ENCODE measurements at places on chromosomes 4 and X.

DNA sequence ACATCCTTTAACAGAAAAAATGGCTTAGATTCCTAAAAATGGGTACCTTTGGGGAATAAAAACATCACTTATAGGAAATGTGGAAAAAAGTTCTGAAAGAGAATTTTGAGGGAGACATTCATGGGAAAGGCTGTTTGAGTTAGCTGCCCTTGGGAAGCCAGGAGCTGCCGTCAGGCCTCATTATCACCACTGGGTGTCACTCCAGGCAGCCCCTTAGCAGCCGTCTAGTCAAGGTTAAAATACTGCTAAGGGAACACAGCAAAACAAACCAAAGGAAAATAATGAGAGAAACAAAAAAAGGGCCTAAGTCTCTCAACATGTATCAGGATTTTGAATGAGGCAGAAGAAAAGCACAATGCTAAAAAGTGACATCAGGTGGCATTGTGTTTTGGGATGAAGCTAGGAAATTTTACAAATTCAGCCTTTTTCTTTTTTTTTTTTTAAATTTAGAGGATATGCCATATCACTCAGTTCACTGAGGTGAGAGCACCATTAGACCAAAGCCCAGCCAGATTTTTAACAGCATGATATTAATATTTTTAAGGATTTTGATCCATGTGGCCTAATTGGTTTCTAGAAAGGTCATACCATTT lies 235.3 kb downstream of the GPAT3 start:
- no peak for DNase-seq

GRCh38 chr4:110628663-110629213 lies 5.9 kb upstream of the PITX2 start:
- DNase-seq: no peak

DNA sequence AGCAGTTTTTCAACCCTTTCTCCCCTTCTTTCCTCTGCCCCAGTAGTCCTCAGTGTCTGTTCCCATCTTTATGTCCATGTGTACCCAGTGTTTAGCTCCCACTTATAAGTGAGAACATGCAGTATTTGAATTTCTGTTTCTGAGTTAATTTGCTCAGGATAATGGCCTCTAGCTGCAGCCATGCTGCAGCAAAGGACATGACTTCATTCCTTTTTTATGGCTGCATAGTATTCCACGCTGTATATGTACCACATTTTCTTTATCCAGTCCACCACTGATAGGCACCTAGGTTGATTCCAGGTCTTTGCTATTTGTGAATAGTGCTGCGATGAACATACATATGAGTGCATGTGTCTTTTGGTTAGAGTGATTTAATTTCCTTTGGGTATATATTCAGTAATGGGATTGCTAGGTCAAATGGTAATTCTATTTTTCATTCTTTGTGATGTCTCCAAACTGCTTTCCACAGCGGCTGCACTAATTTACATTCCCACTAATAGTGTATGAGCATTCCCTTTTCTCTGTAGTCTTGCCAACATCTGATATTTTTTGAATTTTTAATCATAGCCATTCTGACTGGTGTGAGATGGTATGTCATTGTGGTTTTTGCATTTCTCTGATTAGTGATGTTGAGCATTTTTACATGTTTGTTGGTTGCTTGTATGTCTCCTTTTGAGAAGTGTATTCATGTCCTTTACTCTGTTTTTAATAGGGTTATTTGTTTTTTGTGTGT lies 54.6 kb upstream of the ANK2 start:
- no peak for DNase-seq

- DNase-seq: no peak
Observed at GRCh38 chr4:7392438-7393421, 42.0 kb downstream of the PSAPL1 start.

DNA sequence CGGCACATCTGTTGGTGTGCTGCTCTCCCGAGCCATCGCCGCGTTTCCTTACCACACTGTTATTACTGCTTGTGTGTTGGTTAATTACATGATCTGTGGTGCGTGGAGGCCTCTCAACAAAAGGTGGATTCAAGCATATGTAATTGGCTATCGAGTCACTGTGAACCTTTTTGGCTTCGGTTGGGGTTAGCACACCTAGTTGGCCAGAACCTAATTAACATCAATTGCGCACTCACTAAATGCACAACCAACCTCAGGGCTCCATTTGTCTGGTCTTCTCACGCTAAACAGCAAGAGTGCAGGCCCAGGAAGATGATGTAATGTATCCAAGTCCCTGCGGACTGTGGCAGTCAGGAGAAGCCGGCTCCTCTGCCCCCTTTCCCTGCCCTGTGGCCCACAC lies 17.4 kb downstream of the ENPP6 start:
- no peak for DNase-seq

- DNase-seq: no peak
Observed at GRCh38 chr4:3317011-3317655, 24.3 kb downstream of the RGS12 start.

- DNase-seq: no peak
Observed at GRCh38 chr4:30726090-30726675, 6.0 kb downstream of the PCDH7 start.

DNA sequence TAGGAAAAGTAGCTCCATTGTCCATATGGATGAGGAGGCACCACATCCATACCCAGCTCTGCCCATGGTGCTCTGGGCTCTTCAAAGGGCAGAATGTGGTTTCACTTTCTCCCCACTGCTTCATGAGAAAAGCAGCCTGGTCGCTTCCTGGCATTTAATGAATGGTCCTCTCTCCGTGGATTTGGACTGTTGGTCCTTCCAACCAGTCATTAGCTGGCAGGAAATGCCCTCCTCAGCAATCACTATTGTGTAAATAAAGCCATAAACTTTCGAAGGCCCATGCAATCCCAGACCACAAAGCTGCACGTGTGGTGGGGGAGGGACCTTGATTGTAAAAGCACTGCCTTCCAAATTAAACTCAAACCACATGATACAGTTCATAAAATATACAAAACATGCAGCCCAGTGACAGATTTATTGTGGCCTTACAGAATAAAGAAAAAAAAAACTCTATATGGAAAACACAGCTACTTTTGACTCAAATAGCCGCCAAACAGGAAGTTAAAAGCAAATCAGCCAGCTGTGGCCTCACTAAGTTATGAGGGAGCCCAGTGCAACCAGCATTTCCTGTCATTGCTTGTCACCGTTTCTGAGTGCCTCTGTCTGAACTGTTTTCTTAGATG lies 8.1 kb downstream of the MBNL3 start:
- DNase-seq: no peak

DNA sequence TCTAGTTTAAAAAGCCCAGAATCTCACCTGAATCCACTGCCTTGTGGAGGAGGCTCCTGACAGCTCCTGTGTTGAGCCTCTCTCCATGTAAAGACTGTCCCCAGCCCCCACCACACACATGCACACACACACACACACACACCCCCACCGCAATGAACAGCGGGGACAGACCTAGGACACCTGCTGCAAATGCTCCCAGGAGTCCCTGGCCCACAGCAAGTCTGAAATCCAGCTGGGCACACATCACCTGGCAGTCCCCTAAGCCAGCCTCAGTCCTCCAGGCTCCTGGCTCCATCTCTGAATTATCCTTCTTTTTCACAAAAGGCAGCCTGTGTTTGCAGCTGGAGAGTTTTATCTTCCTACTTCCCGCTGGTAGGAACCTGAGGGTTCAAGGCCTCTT lies 6.6 kb upstream of the FAM53A start:
- no peak for DNase-seq

- DNase-seq: no peak
Observed at GRCh38 chrX:106726485-106727437, at the start of gene RNF128. RNF128 (plus strand) TSS chrX:106726701; CDS start chrX:106726914, 213 bp downstream.

DNA sequence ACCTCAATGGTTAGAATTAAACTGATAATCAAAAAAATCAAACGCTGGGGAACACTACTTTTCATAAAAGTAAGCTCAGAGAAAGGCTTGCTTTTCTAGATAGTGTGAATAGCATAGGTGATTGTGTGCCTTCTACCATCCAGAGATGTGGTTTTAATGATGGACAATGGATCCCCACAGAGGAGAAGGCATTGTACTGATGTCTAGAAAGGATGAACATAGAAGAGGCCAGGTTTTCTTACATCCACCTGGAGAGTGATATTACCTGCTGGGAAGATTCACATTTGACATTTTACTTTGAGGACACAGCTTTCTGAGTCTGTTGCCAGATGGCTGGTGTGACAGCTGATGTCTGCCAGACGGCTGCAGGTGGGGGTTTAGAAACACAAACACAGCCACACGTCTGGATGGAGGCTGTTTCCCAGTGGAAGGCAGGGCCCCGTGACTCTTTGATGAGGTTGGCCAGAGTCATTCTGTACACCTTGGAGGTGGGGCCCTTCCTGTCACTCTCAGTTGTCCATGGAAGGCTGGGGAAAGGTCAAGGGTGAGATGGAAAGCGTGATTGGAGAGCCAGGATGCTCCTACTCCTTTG lies 114.4 kb downstream of the PSAPL1 start:
- no peak for DNase-seq

Measured in stimulated activated CD4-positive, alpha-beta T cell treated with anti-CD3 and anti-CD28 coated beads, TNF-alpha, amount 100 ng/mL, for 1 hour (primary cell).